ENCODE measurements at places on chromosomes 16 and 17.

GRCh38 chr16:89385712-89386111, 104.6 kb downstream of the ANKRD11 start:
- no peak for DNase-seq

GRCh38 chr17:6648181-6648580, 3.2 kb downstream of the MED31 start:
- DNase-seq = no peak

DNA sequence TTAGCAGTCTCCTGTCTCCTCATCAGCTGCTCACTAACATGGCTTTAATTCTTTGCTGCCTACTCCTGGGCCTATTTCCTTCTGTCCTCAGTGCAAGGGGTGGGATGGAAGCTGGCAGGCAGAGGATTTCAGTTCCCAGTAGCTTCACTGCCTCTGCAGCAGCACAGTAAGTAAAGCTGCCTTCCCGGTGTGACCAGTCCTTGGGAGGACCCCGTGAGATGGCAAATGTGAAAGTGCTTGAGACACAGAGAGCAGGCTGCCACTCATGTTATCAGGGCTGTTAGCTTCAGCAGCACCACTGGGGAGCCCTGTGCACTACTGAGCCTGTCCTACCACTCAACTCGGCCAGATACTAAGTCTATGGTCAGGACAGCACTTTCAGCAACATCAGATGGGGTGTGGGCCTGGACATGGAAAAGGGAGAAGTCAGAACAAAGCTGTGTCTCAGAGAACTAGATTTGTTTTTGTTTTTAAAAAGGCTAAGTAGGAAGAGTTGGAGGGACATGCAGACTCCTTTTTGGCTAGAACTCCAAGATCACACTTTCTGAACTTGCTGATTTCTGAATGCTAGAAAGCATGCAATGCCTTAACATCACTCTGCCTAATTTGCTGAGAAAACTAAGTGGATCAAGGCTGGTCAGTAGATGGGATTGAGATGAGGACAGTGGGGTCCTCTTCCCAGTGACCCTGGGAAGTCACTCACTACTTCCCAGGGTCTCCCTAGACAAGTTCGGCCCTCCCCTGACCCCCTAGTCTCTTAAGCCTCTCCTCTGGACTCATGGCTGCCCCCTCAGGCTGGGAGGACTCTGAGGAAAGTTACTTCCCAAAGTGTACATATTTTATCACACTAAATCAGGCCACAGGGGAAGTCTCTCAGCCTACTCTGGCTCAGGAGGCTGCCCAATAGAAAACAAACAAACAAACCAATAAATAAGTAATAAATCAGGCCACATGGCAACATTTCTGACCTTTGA, 1.1 kb downstream of the ACSF2 start:
- no peak for DNase-seq

GRCh38 chr16:53872248-53873221, 168.6 kb downstream of the FTO start:
- no peak for DNase-seq

DNA sequence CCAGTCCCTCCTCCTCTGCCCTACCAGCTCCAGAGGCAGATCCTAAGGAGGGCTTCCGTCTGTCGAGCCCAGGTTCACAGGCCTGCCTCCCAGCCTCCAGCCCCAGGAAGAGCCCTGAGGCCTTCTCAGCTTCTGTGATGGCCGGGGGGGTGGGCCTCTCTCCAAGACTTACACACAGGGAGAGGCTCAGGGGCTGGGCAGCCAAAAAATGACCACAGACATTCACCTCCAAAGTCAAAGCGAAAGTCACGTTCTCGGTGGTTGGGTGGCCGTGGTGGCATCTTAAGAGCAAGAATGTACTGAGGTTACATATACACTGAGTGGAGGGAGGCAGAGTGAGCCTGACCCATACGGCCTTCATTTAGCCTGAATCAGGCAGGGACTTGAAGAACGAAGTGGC, 119.1 kb downstream of the CCDC182 start:
- DNase-seq = no peak

GRCh38 chr16:16004314-16004749, 54.9 kb downstream of the ABCC1 start:
- no peak for DNase-seq

GRCh38 chr17:64651889-64652288, 10.2 kb downstream of the SMURF2 start:
- no peak for DNase-seq

DNA sequence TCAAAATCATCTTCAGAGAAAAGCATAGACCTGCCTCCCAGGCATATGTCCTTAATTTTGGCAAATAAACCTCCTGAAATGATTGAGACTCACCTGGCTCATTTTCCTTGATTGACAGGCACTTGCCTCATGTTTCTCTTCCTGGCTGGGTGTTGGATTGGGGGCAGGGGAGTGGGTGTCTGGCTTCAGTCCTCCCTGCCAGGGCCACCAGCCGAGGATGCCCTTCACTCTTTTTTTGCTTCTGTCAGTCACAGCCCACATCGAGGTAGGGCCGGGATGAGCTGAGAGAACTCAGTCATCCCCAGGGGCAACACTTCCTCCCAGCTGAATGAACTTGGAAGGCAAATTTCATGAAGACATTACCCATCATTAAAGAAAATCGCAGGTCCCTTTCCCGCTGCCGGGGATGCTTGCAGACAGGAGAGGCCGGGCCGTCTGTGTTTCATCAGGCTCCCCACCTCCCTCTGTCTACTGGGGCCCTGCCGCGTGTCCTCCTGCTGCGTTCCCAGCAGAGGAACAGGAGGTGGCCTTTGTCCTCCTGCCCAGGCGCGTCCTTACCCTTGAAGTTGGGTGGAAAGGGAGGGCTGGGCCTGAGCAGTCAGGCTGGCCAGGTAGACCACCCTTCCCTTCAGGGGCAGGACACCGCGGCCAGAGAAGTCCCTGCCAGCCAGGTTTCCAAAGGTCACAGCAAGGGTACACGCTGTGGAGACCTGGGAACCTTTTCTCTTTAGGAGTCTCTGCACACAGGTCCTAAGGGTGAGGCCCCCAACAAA, 11.2 kb upstream of the DNAH17 start:
- DNase-seq = no peak

DNA sequence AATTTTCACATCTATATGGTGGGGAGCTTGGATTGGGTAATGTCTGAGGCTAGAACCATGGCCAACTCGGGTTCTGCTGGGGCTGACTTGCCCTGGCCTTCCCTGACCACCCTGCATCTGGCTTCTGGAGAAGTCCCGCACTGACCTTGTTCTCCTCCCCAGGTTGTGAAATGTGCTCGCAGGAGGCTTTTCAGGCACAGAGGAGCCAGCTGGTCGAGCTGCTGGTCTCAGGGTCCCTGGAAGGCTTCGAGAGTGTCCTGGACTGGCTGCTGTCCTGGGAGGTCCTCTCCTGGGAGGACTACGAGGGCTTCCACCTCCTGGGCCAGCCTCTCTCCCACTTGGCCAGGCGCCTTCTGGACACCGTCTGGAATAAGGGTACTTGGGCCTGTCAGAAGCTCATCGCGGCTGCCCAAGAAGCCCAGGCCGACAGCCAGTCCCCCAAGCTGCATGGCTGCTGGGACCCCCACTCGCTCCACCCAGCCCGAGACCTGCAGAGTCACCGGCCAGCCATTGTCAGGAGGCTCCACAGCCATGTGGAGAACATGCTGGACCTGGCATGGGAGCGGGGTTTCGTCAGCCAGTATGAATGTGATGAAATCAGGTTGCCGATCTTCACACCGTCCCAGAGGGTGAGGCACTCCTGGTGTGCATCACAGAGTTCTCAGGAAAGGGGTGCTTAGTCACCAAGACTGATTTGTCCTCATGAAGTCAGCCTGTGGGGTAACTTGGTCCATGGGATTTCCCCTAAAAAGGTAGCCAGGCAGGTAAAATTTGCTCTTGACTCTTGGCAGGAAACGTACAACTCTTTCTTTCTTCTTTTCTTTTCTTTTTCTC, 6.1 kb downstream of the NOD2 start:
- no peak for DNase-seq

GRCh38 chr16:66618588-66619375, 14.3 kb downstream of the CMTM3 start:
- DNase-seq = no peak

- no peak for DNase-seq
These were observed 24.0 kb upstream of the STH start for GRCh38 chr17:45974916-45975630.

- DNase-seq = no peak
These were observed 109.3 kb downstream of the IRX3 start for GRCh38 chr16:54177052-54177861.

- DNase-seq = no peak
These were observed 9.7 kb downstream of the TVP23A start for GRCh38 chr16:10808850-10809249.

- no peak for DNase-seq
These were observed 13.5 kb downstream of the DUSP14 start for GRCh38 chr17:37503148-37503547.

DNA sequence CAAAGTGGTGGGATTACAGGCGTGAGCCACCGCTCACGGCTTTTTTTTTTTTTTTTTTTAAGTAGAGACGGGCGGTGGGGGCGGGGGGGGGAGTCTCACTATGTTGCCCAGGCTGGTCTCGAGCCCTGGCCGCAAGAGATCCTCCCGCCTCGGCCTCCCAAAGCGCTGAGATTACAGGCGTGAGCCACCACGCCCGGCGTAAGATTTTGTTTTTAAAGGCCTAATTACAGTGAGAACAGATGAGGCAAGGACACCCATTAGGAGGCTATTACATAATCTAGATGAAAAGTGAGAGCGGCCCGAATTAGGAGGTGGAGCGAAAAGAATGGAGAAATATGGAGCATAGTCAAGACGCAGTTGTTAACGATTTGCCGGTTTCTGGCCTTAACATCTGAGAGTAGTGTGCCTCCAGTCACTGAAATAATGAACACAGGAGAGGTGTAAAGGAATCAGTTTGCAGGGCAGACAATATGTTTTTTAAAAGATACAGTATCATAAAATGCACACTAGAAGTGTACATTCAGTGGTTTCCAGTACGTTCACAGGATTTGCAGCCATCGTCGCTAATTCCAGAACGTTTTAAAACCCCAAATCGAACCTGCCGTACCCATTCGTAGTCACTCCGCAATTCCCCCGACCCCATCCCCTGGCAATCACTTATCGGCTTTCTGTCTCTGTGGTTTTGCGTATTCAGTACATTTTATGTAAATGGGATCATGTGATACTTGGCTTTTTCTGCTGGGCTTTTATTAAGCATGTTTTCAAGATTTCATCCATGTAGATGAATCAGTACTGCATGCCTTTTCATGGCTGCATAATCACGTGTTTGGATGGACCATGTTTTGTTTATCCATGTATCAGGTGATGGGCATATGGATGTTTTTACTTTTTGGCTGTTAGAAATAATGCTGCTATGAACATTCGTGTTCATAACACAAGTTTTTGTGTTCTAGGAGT, 1.4 kb upstream of the SLX4 start:
- no peak for DNase-seq

DNA sequence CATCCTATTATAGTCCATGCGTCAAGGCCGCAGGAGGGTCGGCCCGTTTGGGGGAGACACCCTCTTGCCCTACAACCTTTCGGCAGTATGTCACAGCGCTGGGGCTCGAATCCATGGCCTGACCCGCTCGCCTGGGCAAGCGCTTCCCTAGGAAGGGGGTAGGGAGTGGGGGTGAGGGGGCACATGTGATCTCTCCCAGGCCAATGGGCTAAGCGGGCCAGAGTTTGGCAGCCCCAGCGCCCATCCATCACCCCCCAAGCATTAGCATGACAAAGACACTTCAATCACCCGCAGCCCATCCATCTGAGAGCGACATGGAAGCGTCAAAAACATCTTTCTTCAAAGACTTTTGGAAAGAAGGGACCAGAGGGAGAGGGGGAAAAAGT, at the start of gene HOXB1:
HOXB1 (minus strand) TSS at position 125 of the 386 bp plus-strand sequence; CDS start at position 18, 107 bp downstream.
- no peak for DNase-seq

GRCh38 chr17:38910325-38910724, 15.1 kb upstream of the LASP1NB start:
- DNase-seq = no peak

- no peak for DNase-seq
These were observed 16.1 kb downstream of the MGRN1 start for GRCh38 chr16:4640572-4641305.
